ENCODE measurements at places on chromosomes 2 and 18. TPM values are rescaled to one million over a fixed set of nuclear protein-coding genes. Genes with fewer than 3 reads are reported as not detected.

Gene ANKRD30BL
- 0.14 TPM for polyA plus RNA-seq

Gene CELF4
- polyA plus RNA-seq = 3.1 TPM

Gene PRKAG3
- not detected for polyA plus RNA-seq

Gene ZBTB7C
- polyA plus RNA-seq = 13.1 TPM

Gene CPSF3
- polyA plus RNA-seq = 60.4 TPM

Gene KCNG2
- 0.40 TPM for polyA plus RNA-seq

Gene NGEF
- polyA plus RNA-seq = 2.3 TPM

Gene ANKRD62
- 0.07 TPM for polyA plus RNA-seq

Gene CNTNAP5
- 0.07 TPM for polyA plus RNA-seq

Gene SH3RF3
- polyA plus RNA-seq = 4.7 TPM

DNA sequence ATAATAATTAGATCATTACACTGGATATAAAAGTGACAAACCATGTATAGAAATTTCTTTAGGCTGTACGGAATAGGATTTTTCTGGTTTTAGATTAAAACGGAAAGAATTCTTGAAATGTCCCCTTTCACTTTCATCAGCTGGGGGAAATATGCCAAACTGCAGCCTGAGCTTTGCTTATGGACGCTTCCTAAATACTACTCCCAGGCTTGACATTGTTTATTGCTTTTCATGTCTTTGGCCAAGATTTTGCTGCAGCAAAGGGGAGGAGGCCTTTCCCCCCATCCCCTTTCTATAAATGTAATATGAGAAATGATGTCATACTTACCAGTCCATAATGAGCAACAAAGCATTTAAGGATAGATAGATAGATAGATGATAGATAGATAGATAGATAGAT lies 158.4 kb downstream of the MAP2 start:
- DNase-seq = no peak

- DNase-seq = no peak
These were observed 97.7 kb upstream of the SMAD7 start for GRCh38 chr18:49048396-49049020.

GRCh38 chr2:43225788-43226557 lies 433 bp downstream of the ZFP36L2 start:
- DNase-seq = no peak

- DNase-seq = no peak
These were observed 41.4 kb upstream of the FHOD3 start for GRCh38 chr18:36256094-36256493.

DNA sequence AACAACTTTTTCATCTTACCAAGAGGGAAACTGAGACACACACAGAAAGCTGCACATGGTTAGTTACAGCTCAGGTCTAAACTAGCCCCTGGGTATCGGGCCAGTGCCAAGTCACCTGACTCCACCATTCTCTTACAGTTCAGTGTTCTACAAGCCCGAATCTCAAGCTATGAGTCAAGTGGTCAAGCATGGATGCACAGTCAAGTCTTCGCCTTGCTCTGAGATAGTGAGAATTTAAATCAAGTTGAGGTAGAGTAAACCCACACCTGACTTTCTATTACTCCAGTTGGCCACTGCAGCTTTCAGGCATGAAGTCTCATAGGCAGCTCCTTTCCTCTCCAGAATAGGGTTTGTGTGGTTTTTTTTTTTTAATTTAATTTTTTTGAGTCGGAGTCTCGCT lies 34.5 kb upstream of the ARL5A start:
- DNase-seq = no peak

GRCh38 chr2:66478731-66479316 lies 43.9 kb downstream of the MEIS1 start:
- no peak for DNase-seq

- DNase-seq = no peak
These were observed 186.4 kb upstream of the SLC39A10 start for GRCh38 chr2:195470622-195471021.

- no peak for DNase-seq
These were observed 213.3 kb downstream of the MBD5 start for GRCh38 chr2:148234143-148234542.

- no peak for DNase-seq
These were observed 52.4 kb downstream of the LPIN1 start for GRCh38 chr2:11798701-11799435.

DNA sequence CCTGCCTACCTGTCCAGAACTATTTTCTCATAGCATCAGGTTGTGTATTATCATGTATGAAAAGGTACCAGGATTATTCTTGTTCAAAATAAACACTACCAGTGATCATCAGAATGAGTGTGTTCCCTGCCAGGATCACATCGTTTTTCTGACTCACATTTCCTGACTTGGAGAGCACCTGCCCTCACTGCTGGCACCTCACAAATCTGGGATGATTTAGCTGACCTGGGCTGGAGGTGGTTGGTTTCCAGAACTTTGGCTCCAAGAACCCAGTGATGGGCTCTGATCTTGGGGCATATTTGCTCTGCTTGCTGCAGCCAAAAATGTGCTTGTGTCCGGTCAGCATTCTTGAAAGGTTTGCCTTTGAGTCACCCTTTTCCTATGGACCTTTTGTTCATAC lies 836.3 kb upstream of the ACVR2A start:
- no peak for DNase-seq

DNA sequence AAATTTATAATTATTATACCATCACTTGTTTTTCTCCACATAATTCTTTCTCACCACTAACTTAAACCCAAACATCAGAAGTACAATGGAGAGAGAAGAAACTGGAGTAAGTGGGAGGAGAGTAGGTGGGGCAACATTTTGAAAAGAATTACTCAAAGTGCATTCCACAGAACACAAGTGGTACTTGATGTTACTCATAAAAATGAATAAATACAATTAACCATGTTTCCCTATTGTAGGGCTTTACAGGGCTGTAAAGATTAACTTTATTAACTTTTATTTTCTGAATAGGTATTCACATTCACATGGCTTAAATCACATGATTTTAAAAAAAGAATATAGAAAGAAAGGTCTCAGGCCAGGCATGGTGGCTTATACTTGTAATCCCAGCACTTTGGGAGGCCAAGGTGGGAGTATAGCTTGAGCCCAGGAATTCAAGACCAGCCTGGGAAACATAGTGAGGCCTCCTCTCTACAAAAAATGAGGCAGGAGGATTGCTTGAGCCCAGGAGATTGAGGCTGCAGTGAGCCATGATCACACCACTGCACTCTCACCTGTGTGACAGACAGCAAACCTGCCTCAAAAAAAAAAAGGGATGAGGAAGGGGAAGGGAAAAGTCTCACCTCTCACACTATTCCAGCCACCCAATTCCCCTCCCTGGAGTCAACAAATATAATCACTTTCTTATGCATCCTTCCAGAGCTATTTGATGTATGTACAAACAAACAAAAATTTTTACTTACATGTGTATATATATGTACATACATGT lies 47.1 kb downstream of the KCNG3 start:
- no peak for DNase-seq

GRCh38 chr2:22062679-22063078 lies 938.9 kb downstream of the TDRD15 start:
- DNase-seq = no peak
